ENCODE measurements at places on chromosomes 1 and 21.

DNA sequence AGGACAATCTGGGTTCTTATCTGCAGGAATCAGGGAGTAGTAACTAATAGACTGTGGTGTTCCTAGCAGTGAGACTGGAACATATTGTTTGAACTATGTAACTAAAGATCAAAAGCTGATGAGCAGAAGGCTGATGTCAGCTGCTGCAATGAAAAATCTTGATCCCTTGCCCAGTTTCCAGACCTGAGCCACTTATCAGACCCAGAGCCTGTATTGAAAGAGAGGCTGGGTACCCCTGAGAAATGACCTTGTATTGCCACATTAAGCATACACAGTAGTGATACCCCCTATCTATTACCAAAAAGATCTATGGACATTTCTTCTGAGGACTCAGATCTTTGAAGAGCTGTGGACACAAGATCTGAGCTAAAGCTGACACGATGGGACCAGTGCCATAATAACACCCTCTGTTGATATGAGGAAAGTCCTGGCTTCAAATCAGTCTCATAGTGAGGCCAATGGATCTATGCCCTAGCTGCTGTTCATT, 178.0 kb upstream of the GALNT2 start:
- no peak for DNase-seq

DNA sequence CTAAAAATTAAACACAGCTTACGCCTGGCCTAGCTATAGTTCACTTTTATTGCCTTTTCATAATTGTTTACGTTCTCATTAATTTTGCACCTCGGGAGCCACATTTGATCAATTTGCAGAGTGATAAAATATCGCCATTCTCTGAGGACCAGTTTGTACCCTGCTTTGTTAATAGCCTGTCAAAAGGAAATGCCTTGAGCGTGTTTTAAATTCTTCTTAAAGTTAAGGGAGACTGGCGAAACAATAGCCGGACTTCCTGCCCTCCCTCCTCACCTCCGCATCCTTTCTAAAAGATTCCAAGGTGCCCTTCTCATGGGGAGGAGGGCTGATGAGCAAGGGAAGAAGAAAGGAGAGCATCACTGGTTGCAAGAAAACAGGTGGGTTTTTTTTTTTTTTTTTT, 271.6 kb downstream of the KCNJ6 start:
- DNase-seq: no peak

DNA sequence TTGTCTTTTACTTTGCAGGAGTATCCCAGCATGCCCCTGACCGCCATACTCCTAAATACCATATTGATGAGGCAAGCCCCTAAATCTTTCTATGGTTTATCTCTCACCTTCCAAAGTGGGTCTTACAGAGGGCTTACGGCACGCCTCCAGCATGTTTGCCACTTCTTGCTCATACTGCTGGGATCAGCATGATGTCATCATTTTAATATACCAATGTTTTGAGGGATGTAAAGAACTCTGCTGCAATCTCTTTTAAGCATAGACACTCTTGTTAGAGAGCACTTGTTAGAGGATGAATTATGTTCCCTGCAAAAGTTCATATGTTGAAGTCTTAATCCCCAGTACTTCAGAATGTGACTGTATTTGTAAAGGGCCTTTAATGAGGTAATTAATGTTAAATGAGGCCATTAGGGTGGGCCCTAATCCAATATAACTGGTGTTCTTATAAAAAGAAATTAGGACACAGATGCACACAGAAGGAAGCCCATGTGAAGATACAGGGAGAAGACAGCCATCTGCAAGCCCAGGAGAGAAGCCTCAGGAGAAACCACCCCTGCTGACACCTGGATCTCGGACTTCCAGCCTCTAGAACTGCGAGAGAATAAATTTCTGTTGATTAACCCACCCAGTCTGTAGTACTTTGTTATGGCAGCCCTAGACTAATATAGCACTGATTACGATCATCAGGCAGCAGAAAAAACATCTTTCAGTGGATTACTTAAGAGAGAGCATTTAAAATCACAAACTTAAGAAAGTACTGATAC, 16.4 kb upstream of the ABCB10 start:
- no peak for DNase-seq

DNA sequence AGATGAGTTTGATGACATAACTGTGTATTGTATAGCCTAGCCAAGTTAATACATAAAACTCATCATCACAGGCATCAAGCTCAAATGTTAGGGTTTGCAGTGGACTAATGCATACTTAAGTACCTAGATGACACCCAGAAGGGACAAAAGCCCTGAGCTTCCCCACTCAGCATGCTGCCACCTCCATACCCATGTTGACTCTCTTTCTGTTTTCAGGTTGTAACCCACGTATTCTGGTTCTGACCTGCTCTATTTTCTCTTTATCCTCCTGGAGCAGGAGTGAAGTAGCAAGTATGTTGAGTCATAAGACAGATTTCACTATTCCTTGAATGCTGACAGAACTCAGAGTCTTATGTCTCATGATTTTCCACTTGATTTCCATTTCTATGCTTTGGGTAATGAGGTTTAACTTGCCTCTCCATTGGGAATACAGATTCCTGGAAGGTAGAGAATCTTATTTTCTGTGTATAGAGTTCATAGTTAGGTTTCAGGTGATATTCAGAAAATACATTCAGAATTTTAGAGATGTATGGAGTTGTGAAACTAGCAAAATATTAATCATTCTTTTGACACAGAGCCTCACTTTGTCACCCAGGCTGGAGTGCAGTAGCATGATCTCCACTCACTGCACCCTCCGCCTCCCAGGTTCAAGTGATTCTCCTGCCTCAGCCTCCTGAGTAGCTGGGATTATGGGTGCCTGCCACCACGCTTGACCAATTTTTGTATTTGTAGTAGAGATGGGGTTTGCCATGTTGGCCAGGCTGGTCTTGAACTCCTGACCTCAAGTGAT, 122.5 kb upstream of the KCNJ15 start:
- no peak for DNase-seq

DNA sequence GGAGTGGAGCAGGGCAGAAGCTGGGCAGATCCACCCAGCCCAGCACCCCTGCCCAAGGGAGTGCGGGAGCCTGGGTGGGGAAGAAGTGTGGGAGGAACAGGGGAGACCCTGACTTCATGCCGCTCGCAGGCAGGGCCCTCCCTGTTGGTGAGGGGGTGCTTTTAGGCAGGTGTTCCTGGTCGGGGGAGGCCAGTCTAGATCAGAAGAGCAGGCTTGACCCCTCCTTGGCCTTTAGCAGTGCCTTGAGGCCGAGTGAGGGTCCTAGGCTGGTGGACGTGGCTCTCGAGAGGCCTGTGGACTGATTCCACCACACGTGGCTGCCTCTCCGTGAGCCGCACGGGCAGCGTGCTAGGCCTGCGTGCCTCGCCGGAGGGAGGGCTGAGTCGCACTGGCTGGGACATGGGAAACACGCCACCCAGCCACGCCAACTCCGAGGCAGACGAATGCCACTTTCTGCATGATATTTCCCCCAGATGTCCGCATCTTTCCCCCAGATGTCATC, 19.4 kb upstream of the COL18A1 start:
- DNase-seq: no peak

- DNase-seq: no peak
Measured at GRCh38 chr1:53640701-53641075, 98.3 kb downstream of the GLIS1 start.

GRCh38 chr1:222739465-222739864, 2.5 kb downstream of the FAM177B start:
- no peak for DNase-seq

- no peak for DNase-seq
Measured at GRCh38 chr1:150269451-150269850, 635 bp upstream of the APH1A start.

GRCh38 chr21:26513212-26513611, 59.9 kb downstream of the CYYR1 start:
- no peak for DNase-seq

Data from GM12864 (cell line).